Activated CD4-positive, alpha-beta T cell treated with anti-CD3 and anti-CD28 coated beads for 24 hours (primary cell): ENCODE measurements at places on chromosomes 16 and 17.
A peak's percentile ranks its signal among the peaks of the same experiment; 100 is the strongest.

DNA sequence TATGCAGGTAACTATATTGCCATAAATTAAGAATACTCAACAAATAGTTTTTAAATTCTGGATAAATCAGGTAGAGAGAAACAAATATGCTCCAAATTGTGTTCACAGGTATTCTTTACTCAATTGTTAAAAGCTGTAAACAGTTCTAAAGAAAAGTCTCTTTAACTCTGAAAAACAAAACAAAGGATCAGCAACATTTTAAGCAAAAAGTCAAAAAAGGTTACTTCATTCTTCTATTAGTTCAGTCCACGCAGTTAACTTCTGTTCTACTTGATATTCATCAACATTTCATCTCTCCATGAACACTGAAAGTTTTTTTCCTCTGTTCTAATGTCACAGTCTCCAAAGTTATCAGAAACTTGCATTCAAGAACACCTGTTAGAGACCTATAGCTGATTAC, 47.9 kb downstream of the SCPEP1 start:
- DNase-seq = no peak

DNA sequence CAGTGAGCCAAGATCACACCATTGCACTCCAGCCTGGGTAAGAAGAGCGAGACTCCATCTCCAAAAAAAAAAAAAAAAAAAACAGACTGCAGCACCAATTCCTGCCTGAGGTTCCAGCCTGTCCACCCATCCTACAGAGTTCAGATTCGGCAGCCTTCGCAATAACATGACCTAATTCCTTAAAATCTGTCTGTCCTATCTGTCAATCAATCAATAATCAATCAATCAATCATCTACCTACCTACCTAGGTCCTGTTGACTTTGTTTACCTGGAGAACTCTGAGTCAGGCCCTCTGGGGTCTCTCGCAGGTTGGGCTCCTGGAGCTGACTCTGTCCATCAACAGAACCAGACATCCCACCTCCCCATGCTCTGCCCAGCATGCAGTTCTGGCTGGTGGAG, 236.7 kb downstream of the ENGASE start:
- DNase-seq = no peak

DNA sequence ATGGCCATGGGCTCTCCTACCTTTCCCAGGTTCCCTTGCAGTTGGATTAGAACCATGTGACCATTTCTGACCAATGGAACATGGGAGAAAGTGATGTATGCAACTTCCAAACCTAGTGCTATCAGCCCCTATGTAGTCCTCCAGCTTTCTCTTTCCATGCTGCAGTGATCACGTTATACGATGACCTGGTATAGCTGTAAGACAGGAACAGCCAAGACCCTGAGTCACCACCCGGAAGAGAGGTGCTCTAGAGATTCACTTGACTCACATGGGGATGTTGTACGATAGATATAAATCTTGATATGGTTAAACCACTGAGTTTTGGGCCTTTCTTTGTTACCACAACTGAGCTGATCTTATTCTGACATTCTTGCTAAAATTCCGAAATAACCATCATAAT, 65.1 kb downstream of the NOG start:
- no peak for DNase-seq

- peak; percentile 58 for DNase-seq
Measured at GRCh38 chr17:78383725-78384471, 5.4 kb downstream of the PGS1 start.

DNA sequence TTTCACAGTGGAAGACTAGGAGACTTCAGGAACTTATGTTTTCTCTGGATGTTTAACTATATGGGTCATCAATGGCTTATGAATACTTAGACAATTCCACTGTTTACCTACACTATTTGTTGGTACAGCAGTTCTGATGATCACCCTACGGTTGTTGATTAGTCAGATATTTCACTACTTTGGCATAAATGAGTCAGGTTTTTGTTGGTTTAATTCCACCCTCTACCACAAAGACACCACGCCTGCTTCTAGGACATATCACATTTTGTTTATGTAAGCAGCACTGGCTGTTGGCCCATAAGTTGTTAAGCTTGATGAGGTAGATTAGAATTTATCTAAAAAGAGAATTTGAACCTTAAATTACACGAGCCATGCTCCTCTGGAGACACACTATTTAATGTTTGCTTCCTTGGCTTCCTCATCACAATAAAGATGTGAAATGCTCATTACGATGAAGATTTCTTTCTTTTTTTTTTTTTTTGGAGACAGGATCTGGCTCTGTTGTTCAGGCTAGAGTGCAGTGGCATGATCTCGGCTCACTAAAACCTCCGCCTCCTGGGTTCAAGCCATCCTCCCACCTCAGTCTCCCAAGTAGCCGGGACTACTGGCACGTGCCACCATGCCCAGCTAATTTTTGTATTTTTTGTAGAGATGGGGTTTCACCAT, 4.3 kb downstream of the GDE1 start:
- DNase-seq = no peak

DNA sequence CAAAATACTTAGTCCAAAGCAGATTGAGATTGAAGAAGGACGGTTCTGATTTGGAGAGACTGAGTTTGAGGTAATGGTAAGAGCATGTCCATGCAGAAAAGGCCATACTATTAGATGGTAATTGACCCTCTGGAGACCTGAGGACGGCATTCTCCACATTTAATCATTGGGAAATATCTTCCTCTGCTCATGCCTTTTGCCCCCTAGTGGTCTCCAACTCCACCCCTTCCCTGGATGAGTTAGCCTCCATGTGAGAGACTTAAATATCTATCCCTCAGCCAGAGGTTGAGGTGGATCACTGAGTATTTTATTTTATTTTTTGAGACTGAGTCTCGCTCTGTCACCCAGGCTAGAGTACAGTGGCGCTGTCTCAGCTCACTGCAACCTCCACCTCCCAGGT, 10.4 kb upstream of the OR3A1 start:
- no peak for DNase-seq

GRCh38 chr16:25135254-25135878, 23.8 kb downstream of the LCMT1 start:
- no peak for DNase-seq

DNA sequence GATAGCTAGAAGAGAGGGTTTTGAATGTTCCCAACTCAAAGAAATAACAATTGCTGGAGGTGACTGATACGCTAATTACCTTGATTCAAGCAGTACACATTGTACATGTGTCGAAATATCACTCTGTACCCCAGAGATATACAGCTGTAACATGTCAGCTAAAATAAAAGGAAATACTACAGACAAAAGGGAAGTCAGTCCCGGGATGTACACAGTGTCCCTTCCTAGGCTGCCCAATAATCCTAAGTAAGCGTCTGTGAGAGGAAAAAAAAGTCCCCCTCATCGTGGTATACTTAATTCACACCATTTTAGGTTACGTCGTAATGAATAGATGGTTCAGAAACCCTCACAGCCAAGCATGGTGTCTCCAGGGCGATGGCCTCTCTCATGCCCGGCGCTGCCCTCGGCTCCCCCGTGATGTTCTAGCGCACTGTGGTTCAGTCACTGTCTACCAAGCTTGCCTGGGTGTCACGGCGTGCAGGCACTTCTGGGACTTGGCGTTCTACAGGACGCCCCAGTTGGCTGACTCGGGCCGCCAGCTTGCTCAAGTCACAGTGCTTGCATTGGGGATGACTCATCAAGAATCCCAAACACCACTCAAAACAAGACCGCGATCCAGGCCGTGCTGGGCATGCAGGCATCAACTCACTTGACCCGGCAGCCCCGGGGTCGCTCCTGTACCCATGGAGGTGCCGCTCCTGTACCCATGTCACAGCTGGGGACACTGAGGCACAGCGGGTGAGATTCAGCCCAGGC, 27.6 kb downstream of the CCDC40 start:
- no peak for DNase-seq

DNA sequence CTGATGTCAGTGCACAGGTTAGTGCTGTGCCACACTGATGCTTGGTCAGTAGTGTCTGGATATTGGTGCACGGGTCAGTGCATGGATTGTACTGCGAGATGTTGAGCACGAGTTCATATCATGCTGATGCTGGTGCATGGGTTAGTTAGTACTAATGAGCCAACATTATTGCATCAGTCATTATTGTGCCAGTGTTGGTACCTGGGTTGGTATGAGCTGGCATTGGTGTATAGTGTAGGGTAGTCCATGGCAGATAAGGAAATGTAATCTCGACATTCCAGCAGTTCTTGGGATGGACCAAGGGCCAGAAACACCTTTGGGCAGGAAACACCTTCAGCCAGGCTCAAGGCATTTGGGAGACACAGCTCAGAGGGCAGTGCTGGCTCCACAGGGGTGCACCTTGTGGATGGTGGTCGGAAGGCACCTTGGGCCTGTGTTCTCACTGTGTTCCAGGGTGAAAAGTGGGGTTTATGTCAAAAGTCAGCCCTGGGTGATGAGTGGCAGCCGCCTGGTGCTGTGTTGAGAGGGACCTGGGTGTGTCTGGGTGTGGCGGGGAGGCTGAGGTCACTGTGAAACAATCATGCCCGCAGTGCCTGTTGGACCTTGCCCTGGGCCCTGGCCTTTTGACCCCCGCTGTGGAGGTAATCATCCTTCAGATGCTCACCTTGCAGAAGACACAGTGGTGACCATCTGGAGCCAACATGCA, 100.7 kb upstream of the ZNF469 start:
- DNase-seq = no peak

DNA sequence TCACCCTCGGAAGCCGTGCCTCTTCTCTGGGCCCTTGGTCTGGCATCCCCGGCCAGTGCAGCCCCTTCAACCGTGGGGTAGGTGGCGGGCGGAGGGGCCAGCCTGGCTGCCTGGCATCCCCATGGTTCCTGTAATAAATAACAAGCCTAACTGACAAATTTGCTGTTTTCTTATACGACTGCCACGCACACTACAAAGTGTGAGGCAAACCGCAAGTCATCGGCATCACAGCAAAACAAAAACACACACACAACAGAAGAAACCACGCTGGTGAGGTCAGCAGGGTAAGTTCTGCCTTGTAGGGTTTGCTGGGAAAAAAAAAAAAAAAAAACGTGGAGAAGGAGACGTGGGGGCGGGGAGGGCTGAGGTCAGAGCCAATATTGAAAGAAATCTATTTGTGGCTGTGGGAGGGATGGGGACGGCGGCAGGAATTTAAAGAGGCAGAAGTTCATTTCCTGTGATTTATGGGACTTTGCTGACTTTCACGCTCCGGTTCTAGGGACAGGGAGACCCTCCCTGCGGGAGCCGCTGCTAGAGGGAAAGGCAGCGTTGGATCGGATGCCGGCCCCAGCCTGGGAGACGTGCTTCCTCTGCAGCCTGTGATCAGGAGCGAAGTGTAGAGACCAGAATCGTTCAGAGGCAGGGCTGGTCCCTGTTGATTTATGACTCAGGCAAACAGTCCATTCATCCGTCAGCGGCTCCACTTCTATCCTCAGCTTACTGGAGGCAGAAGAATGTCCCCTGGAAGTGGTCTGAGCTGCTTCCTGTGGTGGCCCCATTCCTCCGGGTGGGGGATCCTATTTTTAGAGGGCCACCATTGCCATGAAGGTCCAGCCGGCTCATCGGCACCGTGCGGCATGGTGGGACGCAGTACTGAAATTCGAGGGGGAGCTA, 162.8 kb downstream of the FOXL1 start:
- no peak for DNase-seq

DNA sequence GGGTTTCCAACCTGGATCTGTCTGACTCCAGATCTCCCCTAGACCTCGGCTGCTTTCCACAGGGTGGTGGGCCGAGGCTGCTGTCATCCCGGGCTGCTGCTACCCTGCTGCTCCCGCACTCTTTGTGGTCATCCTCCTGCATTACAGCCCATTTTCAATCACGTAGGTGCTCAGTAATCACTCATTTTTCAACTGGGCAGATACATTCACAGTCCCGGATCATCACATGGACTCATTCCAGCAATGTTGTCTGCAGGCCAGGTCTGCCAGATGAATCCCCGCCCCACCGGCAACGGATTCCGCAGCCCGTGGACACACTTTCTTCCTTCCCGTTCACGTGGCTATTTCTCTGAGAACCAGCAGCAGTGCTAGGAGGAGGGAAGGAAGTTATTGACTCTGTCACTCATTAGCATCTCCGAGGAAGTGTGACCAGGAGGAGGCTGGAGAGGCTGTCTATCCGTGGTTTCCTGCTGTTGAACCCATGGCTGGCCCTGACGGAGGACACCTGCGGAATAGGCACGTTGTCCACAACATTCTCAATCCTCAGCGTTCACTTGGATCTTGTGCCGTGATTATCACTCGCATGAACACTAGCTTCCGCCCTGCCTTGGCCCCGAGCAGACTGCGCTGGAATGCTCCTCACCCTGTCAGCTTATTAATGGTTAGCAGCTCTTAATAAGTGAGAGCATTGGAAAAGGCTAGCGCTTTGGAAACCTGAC, 14.7 kb upstream of the ZCCHC14 start:
- no peak for DNase-seq

GRCh38 chr17:49249292-49249794, 18.8 kb upstream of the PHOSPHO1 start:
- no peak for DNase-seq

DNA sequence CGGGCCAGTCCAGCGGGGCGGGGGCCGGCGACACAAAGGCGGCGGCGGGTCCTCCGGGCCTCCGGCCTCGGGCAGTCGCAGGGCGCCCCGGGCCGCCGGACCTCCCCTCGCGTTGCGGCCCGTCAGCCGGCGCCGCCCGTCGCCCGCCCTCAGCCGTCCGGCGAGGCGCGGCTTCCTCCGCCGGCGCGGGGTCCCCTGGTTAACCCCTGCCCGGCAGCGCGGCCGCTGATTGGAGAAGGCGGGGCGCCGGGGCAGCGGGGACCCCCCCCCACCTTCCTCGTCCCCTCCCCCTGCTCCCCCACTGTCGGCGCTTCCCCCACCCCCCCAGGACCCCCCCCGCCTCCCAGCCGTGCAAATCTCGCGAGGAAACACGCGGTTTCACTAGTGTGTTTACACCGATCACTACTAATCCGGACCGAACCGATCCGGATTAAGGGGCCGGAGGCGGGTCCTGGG, at the start of gene TLK2:
TSS of gene TLK2 (plus strand) at position 402 of the 456 bp plus-strand sequence. CDS start 2,301 bp downstream, outside the sequence.
- peak; percentile 64 for DNase-seq

DNA sequence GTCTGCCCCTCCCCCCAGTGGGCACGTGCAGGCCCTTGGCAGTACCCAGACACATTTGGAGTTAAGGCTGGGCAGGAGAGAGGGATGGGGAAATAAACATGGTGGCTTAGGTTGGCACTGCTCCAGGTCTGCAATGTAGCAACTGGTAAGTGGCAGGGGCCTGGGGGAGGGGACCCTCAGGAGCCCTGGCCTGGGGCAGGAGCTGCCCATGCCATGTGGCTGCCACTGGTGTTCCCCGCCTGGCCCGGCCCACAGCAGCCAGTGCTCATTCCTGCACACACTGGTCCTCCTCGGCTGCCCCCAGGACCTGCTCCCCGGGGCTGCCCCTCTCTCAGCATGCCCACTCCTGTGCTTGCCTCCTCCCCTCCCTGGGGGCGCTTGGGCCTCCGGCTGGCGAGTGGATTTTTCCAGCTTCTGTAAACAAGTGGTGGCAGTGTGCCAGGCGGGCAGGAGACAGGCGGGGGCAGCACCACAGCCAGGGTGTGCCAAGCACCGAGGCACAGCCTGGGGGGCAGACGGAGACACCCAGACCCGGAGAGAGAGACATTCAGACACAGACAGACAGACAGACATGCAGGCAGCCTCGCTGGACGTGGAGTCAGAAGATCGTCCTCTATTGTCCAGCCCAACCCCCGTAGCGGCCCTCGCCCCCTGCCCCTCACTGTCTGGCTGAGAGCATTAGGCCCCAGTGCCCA, 9.4 kb downstream of the THRA start:
- DNase-seq = no peak
